ENCODE measurements at places on chromosomes 4 and X.

- peak; percentile 54 for DNase-seq
These were observed 136.8 kb downstream of the C4orf33 start for GRCh38 chr4:129232589-129233337.

DNA sequence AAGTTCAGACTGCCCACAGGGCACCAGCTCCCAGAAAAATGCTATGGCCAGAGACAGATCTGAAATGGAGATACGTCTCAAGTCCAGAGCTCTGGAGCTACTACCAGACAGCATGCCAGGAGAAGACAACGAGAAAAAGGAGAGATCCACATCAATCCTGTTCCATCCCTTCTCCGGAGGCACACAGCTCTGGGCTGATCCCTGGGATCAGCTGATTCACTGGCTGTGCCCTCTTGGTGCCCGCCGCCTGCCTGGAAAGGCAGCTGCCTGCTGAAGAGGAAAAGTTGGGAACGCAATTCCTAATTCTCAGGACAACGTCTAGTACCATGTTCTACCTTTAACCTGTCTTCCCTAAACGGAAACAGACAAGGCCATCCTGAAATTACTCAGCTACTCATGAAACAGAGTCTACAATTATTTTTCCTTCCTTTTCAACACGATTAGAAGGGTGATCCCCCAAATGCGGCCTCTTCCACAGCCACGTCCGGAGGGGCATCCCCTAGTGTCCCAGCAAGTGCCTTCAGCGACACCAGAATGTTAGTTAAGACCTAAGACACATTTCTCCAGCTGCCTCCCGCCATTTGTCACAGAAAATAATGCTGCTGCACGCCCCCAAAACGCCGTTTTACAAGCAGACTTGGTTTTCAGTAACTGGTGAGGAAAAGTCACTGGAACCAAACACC lies 2.4 kb downstream of the ZFYVE28 start:
- no peak for DNase-seq

GRCh38 chrX:92213786-92214185 lies 434.6 kb downstream of the PCDH11X start:
- no peak for DNase-seq

DNA sequence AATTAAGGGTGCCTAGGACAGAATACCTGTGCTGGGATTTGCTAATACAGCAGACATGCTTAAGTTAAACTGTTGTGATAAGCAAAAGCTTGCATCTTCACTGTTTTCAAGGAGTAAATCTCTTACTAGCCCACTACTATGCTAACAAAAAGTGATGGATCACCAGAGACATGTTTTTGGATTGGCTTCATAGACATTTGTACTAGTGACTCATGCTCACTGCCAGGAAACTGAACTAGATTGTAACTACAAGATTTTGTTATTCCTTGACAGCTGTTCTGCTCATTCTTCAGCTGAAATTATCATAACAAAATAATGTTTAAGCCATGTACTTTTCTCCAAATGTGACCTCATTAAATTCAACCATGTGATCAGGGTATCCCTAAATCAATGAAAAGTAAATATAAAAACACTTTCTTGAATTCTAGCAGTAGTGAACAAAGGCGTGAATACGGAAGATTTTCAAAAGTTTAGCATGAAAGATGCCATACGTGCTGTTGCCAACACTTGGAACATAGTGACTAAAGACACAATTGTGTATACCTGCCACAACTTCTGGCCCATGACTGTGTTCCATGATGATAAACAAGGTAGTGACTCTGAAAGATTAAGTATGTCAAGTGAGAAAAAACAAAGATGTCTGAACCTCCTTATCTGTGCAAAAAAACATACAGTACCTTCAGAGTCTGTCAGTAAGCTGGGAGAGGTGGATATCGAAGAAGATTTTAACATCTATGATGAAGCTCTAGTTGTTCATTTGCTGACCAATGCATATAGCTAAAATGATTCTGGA lies 154.0 kb downstream of the BTC start:
- DNase-seq, result peak; percentile 62

- DNase-seq, result no peak
These were observed 190.6 kb downstream of the NSUN7 start for GRCh38 chr4:40940317-40940741.

- DNase-seq, result no peak
These were observed 34.7 kb downstream of the SMS start for GRCh38 chrX:21975242-21975641.

DNA sequence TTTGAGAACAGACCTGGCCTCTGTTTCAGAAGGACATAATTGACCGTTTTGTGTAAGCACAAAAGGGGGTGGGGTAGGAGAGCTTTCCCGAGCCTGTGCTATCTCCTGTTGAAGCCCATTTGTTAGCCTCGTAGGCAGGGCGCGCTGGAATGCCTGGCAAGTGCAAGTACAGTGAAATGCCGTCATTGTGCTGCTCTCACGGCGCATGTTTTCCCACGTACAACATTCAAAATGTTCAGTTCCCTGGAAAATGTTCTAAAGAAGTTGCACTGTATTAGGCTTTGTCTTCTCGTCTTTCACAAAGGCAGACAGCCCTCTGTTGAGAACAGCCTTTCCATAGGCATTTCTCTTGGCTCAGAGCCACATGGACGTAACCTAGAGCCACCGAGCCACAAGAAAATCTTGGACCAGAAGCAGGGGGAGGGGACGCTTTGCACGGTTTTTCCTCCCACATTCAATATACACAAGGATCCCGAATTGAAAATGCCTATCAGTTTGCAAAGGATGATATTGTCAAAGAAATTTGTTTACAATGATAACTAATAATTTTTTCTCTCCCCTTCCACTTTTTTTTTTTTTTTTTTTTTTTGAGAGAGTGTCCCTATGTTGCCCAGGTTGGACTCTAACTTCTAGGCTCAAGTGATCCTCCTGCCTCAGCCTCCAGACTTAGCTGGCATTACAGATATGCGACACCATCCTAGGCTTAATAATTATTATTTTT lies 54.6 kb upstream of the RAPGEF2 start:
- DNase-seq, result peak; percentile 72

GRCh38 chr4:57090079-57090478 lies 20.1 kb downstream of the IGFBP7 start:
- DNase-seq, result no peak

DNA sequence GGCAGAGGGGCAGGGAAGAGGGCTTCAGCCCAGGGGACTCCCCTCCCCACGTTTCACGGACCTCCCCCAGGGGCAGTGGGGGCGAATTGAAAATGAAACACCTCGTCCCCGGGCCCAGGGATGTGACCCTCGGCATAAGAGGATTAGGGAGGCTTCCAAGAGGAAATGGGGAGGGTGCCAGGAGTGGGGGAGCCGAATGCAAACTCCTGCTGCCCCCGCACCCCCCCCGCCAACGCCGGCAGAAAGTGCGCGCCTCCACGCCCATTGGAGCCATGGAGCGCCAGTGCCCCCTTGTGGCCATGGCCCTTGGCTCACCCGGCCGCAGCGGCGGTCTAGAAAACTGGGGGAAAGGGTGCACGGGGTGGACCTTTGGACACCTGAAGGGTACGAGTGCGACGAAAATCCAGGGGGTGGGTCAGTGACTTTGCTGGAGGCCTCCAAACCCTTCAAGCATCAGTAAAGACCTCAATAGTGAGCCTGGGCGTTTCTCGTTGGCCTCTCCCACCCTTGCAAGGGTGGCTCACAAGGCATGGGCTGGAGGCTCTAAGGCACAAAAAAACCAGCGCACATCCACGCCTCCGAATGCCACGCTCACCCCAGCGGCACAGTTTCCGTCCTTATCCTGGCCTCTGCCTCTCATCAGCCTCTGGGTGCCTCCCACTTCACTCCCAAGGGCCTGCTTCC lies 120.8 kb upstream of the PJA1 start:
- peak; percentile 66 for DNase-seq

- DNase-seq, result no peak
These were observed 142.2 kb downstream of the DKK2 start for GRCh38 chr4:106893903-106894302.

GRCh38 chr4:142386449-142386848 lies 459.7 kb downstream of the INPP4B start:
- no peak for DNase-seq

GRCh38 chr4:73948990-73949706 lies 32.7 kb downstream of the PF4 start:
- DNase-seq, result no peak

DNA sequence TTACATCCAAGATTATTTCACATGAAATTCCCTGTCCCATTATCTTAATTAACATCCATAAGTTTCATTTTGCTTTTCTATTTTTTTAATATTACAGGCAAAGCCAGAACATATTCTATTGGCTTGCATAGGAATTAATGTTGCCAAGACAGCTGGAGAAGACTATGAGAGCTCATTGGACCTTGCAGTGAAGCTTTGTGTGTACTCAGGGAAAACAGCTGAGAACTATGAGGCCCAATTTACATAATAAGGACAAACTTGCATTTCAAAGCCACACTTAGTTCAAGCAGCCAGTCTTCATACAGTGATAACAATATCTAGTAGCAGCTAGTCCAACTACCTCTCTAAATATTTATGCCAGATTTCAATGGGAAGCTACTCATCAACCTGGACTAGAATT lies 134.4 kb downstream of the DDX53 start:
- DNase-seq, result no peak

- DNase-seq, result no peak
These were observed 296.1 kb upstream of the LDB2 start for GRCh38 chr4:17194586-17194985.

DNA sequence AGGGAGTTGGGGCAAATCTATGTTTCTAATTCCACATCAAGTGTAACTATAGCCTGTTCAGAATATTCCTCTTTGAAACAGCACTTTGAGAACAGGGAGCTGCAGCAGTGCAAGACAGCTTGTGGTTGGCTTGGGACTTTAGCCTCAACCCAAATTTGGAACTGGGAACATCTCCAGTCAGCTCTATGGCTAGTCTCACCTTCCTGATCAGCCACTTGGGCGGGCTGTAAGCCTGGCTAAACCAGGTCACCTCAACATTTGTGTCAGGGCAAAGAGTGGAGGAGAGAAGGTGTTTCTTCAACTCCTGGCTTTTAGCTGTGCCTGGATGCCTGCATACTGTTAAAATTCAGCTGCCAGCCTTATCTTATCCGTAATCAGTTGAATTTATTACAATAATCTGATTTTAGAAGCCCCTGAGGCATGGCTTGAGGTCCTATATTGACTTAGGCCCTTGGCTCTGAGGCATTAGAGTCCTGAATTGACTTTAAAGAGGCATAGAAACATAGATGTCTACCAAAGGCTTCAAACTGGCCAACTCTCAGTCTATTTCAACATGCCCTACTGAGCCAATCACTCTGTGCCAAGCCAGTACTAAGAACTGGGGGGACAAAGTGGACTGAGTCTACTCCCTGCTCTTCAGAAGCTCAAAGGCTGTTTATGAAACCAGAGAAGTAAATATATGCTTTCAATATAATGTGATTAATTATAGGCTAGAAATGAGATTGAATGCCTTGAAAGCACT lies 18.7 kb upstream of the AR start:
- DNase-seq, result no peak

DNA sequence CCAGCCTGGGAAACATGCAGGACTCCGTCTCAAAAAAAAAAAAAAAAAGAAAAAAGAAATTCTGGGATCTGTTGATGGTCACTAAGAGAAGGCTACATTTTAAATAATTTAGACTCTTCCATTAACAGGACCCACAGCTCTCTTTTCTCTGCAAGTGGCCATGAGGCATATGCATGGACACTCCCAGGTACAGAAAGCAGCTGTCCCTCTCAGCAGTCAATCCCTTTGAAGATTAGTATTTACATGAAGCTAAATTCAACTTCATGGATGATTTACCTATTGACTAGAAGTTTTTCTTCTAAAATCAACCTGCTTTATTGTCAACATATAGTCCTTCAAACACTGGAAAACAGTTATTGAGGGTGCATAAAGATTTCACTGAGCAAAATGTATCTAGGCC lies 139.9 kb downstream of the CPEB2 start:
- DNase-seq, result no peak

DNA sequence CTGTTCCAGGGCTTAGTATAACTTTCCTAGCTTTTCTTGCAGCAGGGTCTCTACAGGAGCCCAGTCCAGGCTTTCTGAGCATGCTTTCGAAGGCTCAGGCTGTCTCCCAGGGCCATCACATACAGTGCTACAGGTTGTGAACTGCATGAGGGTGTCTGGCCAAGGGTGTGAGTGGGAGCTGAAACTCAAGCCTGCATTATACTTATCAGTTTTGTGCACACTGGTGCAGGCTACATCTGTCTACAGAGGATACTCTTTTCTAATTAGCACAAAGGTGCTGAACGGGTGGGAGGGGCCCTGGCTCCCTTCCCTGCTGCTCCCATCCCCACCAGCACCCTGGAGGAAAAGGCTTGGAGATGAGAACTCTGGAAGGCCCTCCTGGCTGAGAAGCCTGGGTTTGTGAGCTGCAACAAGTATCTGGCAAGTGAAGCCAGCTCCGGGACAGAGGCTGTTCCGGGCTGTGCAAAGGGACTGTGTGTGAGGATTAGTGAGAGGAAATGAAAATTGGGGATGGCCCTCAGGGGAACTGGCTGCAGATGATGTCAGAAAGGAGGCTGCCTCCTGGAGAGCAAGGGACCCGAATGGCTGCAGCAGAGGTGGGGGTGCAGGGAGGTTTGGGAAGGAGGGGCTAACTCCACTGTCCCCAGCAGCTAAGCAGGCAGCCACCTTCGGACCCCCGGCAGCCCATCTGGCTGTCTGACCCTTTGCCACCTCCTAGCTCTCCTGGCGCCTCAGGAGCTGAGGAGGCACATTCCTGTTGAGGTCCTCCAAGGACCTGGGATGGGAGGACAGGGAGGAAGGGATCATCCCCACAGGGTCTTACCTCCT lies 68.5 kb downstream of the EFNB1 start:
- no peak for DNase-seq

- DNase-seq, result no peak
These were observed 1210.6 kb upstream of the PABPC4L start for GRCh38 chr4:135412213-135412612.

- no peak for DNase-seq
These were observed 1.1 kb downstream of the EMD start for GRCh38 chrX:154380153-154380552.

- no peak for DNase-seq
These were observed 4.5 kb upstream of the GBA3 start for GRCh38 chr4:22688236-22688635.

DNA sequence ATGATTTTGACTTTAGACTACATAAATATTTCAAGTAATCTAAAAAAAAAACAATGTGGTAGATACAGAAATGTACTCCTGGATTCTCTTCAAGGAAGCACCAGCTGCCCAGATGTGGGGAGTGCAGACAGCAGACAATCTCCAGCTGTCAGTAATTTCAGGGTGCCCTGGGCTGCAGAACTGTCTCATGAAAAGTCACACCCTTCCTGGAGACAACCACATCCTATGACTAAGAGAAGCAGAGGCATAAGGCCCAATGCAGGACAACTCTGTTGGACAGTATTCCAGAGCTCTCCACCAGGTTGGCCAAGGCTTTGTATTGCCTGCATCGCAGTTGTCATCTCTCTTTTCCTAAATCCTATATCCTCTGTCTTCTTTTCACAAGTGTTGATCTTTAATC lies 34.4 kb upstream of the BLTP1 start:
- no peak for DNase-seq

DNA sequence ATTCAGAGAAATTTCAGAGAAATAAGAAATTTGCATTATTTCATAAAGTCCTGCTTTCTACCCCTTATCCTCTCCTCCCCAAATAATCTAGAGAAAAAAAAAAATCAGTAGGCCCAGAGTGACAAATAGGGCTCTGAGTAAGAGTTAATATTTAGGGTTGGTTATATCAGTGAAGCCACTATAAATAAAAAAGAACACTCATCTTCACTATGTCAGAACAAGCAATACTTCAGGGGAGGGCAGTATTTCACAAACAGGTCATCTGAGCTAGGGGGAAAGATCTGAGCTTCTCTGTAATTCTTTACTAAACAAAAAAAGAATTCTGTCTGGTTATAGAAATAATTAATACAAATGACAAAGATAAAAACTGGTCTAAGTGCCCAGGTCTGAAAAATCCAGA lies 39.4 kb downstream of the PDE5A start:
- DNase-seq, result no peak

- DNase-seq, result no peak
These were observed 821 bp downstream of the ASMTL start for GRCh38 chrX:1451661-1452515.
